ENCODE measurements at places on chromosomes 3 and 15. TPM values are rescaled to one million over a fixed set of nuclear protein-coding genes. Genes with fewer than 3 reads are reported as not detected.

C3orf62 gene
- 8.7 TPM for polyA plus RNA-seq

DNA sequence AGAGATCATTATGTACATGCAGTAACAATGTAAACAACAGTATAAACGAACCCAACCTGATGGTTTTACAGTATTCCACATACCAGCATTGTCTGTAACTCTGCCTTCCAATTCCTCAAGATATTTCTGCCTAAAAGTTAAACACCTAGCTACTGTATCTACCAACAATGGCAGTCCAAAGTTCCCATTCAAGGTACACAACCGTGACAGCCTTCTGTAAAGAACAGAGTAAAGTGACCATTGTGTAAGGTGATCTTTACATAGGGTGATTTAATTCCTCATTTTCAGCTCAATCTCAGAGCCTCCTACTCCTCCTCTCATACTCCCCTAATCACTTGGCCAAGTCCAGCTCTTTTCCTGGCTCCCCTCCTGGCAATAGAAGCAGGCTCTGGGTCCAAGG, 10.4 kb downstream of the SECISBP2L start:
- H3K4me1 ChIP-seq, result no peaks in the 10 kb centered on the region
- H3K27ac ChIP-seq, result no peak overlapping the region
- no peaks in the 10 kb centered on the region for H3K27me3 ChIP-seq
- no peak for DNase-seq
- H3K4me3 ChIP-seq, result no peak overlapping the region
- H3K36me3 ChIP-seq, result peaks cover 4% of the 10 kb centered on the region

SLC22A14 gene
- 0.06 TPM for polyA plus RNA-seq

DNA sequence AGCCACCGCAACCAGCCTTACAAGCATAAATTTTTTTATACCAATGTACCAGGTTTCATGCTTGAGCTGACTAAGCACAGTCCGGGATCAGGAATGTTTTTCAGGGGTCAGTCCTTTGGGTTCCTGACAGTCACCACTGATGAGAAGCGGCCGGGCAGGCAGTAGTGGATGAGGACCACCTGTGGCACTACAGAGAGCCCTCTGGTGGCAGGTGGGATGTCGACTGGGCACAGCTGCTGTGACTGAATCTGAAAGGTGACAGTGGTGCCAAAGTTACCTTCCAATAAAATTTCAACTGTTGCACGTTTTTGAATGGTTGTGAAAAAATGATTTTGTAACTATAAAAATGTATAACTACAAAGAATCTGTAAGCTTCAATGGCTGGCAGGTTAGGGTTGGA, 34.0 kb downstream of the TPRA1 start:
- DNase-seq, result no peak
- H3K27me3 ChIP-seq, result no peaks in the 10 kb centered on the region
- H3K27ac ChIP-seq, result no peak overlapping the region
- no peaks in the 10 kb centered on the region for H3K4me1 ChIP-seq

DNA sequence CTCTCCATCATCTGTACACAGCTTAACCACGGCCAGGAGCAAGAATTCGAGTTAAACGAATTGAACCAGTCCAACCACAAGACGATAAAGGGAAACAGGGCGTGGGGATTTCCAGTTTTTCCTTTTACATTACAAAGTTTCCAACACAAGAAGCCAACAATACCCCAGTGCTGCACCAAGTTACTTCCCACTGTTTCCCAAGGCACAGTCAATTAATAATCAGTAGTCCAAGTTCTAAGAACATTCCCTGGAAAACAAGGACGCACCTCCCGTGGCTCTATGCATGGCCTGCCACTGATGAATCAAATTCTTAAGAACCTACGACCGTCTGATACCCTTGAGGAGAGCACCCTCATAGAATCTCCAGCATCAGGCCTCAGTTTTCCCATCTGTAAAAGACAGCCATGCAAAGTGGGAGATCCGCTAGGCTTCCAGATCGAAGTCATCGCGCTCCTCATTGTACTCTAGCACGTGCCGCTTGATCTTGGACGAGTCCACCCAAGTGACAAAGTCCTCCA, 774 bp downstream of the IMP3 start:
- H3K36me3 ChIP-seq, result peaks cover 10% of the 10 kb centered on the region
- peak overlapping the region; percentile 81 for H3K4me3 ChIP-seq
- no peak for DNase-seq

GRCh38 chr3:183824761-183825455, 469 bp downstream of the MAP6D1 start:
- H3K27me3 ChIP-seq, result peaks cover 4% of the 10 kb centered on the region
- H3K4me3 ChIP-seq, result peak overlapping the region; percentile 56
- H3K4me1 ChIP-seq, result peaks cover 14% of the 10 kb centered on the region
- H3K27ac ChIP-seq, result no peak overlapping the region
- DNase-seq, result peak; percentile 29

- no peak overlapping the region for H3K4me3 ChIP-seq
- no peak for DNase-seq
- H3K4me1 ChIP-seq, result no peaks in the 10 kb centered on the region
- no peaks in the 10 kb centered on the region for H3K36me3 ChIP-seq
These were observed 431.1 kb downstream of the MFSD1 start for GRCh38 chr3:159232966-159233365.

DNA sequence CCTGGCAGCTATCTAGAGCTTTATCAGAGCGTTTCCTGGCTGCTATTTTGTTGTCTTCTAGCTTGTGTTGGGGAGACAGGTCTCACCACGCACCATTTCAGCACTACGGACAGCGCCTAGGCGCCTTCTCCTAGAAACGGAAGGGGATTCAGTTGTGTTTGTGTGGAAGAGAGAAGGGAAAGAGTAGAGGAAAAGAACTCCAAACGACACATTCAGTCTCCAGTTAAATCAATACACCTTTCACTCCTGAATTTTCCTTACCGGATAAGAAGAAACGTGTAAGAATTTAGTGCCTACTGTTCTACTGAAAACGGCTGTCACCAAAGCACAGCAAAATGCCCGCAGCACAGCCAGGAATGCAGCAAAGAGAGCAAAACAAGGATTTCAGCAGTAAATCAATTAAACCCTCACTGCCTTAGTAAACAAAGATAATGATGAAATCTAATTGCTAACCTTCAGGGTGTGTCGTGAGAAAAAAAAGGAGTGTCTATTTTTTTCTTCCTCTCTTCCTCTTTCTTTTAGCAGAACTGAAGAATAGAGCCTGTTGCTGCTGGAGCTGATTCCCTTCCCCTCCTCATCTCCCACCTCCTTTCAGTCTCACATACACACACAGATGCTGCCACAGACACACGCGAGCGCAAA, 412 bp upstream of the CTXN2 start:
- no peak overlapping the region for H3K27ac ChIP-seq
- DNase-seq, result peak; percentile 25
- no peak overlapping the region for H3K4me3 ChIP-seq

DNA sequence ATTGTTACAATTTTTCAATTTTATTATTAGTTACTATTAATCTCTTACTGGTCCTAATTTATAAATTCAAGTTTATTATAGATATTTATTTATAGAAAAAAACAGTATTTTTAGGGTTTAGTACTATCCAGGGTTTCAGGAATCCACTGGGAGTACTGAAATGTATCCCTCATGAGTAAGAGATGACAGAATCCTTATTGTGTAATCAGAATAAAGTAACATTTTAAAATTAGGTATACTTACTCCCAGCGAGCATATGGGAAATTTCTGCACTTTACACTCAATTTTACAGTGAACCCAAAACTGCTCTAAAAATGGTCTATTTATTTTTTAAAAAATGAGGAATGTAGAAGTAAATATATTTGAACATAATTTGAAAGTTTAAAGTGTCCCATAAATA, 202.7 kb downstream of the CGGBP1 start:
- no peak overlapping the region for H3K27ac ChIP-seq
- H3K36me3 ChIP-seq, result no peaks in the 10 kb centered on the region
- DNase-seq, result no peak
- H3K27me3 ChIP-seq, result no peaks in the 10 kb centered on the region

GP9 gene
- not detected for polyA plus RNA-seq

DNA sequence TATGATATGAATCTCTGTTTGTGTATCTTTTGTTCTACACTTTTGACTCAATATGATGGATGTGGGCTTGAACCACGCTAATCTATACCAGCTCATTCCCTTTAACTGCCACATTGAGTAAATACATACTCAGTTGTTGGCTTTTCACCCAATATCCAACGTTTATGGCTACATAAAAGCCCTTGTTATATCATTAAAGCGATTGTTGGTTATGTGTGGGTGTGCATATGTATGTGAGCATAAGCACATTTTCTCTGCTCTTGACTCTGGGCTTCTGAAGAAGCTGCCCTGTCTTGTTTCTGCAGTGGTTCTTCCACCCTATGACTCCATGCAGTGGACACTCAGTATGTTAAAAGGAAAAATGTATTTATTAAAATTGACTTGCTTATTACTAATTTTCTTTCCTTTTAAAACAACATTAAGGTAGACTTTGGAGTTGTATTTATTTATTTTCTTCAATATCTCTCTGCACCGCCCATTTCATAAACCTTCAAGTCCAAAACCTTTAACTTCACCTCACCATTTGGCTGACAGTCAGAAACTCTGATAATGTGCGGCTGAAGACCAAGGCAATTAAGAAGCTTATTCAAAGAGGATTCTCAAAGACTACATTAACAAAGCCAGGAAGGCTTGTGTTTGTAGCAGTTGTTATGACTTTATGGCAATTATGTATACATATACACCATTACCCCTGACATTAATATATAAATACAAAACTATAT, 156.1 kb downstream of the THRB start:
- H3K27ac ChIP-seq, result no peak overlapping the region
- no peaks in the 10 kb centered on the region for H3K27me3 ChIP-seq
- no peak for DNase-seq

DNA sequence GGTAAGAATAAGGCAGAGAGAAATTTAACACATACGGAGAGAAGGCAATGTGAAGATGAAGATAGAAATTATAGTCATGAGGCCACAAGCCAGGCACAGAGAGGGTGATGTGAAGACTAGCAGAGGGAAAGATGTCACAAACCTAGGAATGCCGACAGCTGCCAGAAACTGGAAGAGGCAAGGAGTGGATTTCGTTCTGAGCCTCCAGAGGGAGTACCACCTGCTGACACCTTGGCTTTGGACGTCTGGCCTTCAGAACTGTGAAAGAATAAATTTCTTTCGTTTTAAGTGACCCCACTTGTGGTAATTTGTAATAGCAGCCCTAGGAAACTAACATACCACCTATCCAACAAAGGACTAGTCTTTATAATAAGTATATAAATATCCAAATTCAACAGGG, 5.0 kb upstream of the SGO1 start:
- H3K4me1 ChIP-seq, result peaks cover 12% of the 10 kb centered on the region
- H3K27me3 ChIP-seq, result no peaks in the 10 kb centered on the region
- DNase-seq, result no peak
- H3K27ac ChIP-seq, result no peak overlapping the region
- no peak overlapping the region for H3K4me3 ChIP-seq

- H3K4me3 ChIP-seq, result no peak overlapping the region
- H3K4me1 ChIP-seq, result no peaks in the 10 kb centered on the region
- no peaks in the 10 kb centered on the region for H3K27me3 ChIP-seq
- no peak overlapping the region for H3K27ac ChIP-seq
These were observed 162.5 kb downstream of the DPH6 start for GRCh38 chr15:35383506-35383905.

NLGN1 gene
- not detected for polyA plus RNA-seq

GRCh38 chr3:10942690-10943205, 49.8 kb upstream of the SLC6A1 start:
- H3K36me3 ChIP-seq, result no peaks in the 10 kb centered on the region
- no peak for DNase-seq
- H3K27ac ChIP-seq, result no peak overlapping the region
- no peaks in the 10 kb centered on the region for H3K4me1 ChIP-seq
- no peak overlapping the region for H3K4me3 ChIP-seq

CAMP gene
- polyA plus RNA-seq, result 0.30 TPM

- H3K4me3 ChIP-seq, result no peak overlapping the region
- DNase-seq, result no peak
- no peaks in the 10 kb centered on the region for H3K4me1 ChIP-seq
- H3K27ac ChIP-seq, result no peak overlapping the region
- H3K27me3 ChIP-seq, result no peaks in the 10 kb centered on the region
- H3K36me3 ChIP-seq, result no peaks in the 10 kb centered on the region
These were observed 85.9 kb downstream of the COL8A1 start for GRCh38 chr3:99724276-99724675.

DNA sequence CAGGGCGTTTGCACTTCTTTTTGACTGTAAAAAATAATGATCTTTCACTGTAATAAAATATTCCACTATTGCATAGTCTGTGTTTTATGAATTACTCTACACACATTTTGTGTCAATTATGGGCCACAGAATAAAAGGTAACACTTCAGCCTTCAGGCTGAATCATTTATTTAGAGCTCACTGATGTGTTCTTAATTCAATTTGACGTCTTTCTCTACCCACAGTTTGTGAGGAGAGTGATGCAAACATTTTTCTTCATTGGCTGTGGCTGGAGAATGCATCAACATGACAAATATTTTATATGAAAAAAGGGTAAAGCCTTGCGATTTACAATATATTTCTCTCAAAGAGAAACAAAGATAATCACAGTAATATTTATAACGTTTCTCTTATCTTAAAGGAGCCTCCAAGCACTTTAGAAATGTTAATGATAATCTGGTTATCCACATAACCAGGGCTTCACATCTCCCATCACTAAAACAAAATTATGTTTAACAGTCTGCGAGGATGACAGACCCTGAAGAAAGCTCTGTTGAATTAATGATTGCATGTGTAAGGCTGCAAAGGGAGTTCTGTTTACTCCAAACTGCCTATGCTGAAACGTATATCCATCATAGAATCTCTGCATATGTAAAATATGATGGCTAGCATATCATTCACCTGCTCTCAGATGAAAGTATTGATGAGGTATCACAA, 951.3 kb downstream of the ZPLD1 start:
- no peaks in the 10 kb centered on the region for H3K27me3 ChIP-seq
- H3K4me3 ChIP-seq, result no peak overlapping the region
- no peaks in the 10 kb centered on the region for H3K4me1 ChIP-seq
- H3K36me3 ChIP-seq, result no peaks in the 10 kb centered on the region
- H3K27ac ChIP-seq, result no peak overlapping the region

ISLR2 gene
- polyA plus RNA-seq, result not detected

SLC24A5 gene
- polyA plus RNA-seq, result not detected

GRCh38 chr15:61449186-61449702, 220.1 kb upstream of the RORA start:
- H3K36me3 ChIP-seq, result no peaks in the 10 kb centered on the region
- H3K4me1 ChIP-seq, result no peaks in the 10 kb centered on the region
- H3K27me3 ChIP-seq, result no peaks in the 10 kb centered on the region
- H3K27ac ChIP-seq, result no peak overlapping the region
- H3K4me3 ChIP-seq, result no peak overlapping the region

DNA sequence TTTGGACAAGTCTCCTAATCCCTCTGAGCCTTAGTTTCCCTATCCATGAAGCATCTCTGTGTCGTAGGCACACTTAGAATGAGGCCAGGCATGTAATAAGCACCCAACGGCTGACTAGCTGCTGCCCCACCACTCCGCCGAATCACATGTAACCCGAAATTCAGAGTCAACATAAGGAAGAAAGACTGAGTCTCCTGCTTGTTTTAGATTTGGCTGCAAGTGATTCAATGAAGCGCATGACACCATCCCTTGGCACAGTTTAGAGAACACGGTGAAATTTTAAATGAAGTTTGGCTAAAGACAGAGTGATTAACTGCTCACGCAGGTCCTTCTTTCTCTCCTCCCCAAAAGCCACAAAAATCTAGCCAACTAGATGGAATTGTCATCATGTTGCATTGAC, 279.2 kb downstream of the TLE3 start:
- H3K36me3 ChIP-seq, result no peaks in the 10 kb centered on the region
- DNase-seq, result no peak
- no peaks in the 10 kb centered on the region for H3K27me3 ChIP-seq
- no peak overlapping the region for H3K27ac ChIP-seq
- no peak overlapping the region for H3K4me3 ChIP-seq
- no peaks in the 10 kb centered on the region for H3K4me1 ChIP-seq
